G401 (cell line): ENCODE measurements at places on chromosomes 2 and 18.

DNA sequence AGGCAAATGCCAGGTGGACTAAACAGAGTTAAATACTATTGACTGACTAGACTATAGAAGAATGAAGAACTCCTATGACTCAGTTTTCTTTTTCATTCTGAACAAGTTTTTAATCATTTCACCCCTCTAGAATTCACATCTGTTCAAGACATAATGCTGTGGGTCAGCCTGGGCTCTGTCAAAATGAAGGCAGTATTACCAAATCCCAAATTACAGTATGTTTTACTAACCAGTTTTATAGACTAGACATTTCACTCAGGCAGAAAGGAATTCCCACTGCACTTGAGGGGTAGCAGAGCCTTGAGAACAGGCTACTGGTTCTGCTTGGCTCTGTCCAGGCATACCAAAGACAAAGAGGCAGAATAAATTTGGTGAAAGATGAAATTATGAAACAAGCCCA, 511.7 kb downstream of the EPHA4 start:
- no peak for DNase-seq

- no peak for DNase-seq
Observed at GRCh38 chr2:6878549-6878948, 972 bp downstream of the RSAD2 start.

DNA sequence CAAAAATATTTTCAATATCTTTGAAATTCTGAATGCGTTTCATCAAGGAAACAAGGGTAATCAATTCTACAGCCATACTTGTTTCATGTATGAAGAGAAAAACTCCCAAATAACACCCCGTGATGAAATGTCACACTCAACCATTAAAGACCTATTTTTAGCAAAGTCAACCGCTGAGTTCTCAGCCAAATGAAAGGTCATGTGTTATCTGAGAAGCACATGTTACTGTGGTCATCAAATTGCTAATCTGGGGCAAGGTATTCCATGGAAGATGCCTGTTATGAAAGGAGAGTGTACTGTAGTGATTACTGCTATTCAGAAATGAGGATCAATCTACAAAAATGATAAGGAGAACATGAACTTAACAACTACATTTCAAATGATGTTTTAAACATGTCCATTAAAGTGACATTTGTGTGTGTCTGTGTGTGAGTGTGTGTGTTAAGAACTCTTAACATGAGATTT, 126.7 kb downstream of the BCL2 start:
- DNase-seq = no peak

- peak; percentile 36 for DNase-seq
Observed at GRCh38 chr2:73269686-73270465, 14.4 kb downstream of the FBXO41 start.
